H1 (cell line): ENCODE measurements at places on chromosomes 3 and 15.

DNA sequence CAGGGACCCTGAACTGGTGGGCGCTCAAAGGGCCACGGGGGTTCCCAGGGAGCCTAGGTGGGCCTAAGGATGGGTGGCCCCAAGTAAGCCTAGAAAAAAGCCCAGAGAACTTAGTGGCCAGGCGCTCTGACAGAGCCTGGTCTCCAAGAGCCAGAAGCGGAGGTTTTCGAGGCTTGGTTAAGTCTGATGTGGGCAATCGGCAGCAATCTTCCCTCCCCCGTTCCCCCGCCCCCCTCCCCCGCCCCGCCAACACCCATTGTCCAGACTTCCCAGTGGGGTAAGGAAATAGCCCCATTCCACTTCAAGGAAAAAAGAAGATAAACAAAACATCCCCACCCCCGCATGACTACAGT is 6.7 kb downstream of the EOMES start:
- no peak for DNase-seq

DNA sequence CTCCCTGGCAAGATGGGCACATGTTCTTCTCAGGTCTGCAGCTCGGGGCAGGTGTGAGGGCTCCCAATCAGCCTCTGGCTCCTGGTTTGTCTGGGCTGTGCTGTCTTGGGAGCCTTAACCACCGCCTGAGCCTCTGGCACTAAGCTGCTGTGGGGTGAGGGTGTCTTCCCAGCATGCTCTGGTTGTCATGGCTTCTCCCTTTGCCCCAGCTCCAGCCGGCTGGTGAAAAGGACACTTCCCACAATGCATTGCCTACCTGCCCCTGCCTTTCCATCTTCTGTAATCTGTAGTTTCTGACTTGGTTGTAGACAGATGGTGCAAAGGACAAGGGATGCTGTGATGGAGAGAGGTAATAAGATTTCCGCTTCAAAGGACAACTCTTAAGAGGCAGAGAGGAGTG is 295.3 kb downstream of the TLE3 start:
- DNase-seq, result no peak

DNA sequence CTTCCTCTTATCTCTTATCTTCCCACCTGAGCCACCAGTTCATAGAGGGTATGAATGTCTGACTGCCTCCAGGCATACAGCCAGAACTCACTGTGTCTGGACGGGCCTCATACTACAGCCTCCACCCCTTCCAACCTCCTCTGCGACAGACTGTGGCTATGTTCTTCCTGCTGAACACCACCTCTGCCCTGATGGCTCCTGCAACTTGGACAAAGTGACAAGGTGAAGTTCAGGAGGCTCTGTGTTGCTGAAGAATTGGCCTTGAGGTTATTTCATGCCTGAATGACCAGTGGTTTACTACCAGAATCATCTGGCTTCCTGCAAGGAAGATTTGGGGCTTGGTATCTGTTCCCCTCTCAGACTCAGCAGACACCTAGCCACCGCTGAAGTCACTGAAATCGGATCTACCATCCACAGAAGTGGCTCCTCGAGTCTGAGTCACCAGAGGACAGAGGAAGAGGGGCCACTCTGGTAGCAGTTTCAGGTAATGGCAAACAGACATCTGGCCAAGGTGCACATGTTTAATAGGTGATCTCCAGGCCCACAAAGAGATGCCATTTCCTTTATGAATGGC is 14.2 kb upstream of the ULK3 start:
- no peak for DNase-seq

DNA sequence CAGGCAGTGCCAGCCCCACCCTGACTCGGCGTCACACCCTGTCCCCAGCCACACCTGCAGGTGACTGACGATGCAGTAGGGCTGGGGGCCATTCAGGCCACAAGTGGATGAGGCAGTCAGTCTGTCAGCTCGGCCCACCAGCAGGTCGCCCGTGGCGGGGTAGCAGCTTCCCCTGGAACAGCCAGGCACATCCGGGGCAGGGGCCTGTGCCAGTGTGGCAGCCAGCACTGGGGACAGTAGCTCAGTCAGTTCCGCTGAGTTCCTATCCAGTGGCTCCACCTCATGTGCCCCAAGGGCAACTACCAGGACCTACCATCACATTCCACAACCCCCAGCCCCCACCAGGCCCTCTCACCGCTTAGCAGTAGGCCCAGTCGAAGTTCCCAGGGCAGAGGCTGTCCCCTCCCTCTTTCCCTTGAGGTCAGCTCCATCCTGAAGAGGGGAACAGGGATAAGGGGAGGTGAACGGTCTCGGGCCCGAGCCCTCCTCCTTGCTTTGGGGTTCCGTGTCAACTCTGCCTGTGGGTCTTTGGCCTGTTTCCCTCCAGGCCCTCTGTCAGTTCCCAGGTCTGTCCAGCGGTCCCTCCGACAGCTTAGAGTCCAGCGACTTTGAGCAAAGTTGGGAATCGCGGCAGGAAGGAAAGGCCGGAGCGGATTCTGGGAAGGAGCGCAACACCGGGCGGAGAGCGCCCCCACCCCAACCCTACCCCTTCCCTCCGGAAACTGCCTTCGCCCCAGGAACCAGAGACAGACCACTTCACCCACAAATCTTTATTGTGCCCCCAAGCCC is at the start of gene LAMB2:
Gene LAMB2, minus strand, starts transcription at position 614 of the 789 bp plus-strand sequence. Its CDS starts 183 bp downstream, at position 431.
- DNase-seq, result peak; percentile 88

GRCh38 chr15:60772395-60773120 is 293.6 kb upstream of the ICE2 start:
- DNase-seq, result no peak

- no peak for DNase-seq
Measured at GRCh38 chr3:24565656-24566055, 71.0 kb upstream of the THRB start.

DNA sequence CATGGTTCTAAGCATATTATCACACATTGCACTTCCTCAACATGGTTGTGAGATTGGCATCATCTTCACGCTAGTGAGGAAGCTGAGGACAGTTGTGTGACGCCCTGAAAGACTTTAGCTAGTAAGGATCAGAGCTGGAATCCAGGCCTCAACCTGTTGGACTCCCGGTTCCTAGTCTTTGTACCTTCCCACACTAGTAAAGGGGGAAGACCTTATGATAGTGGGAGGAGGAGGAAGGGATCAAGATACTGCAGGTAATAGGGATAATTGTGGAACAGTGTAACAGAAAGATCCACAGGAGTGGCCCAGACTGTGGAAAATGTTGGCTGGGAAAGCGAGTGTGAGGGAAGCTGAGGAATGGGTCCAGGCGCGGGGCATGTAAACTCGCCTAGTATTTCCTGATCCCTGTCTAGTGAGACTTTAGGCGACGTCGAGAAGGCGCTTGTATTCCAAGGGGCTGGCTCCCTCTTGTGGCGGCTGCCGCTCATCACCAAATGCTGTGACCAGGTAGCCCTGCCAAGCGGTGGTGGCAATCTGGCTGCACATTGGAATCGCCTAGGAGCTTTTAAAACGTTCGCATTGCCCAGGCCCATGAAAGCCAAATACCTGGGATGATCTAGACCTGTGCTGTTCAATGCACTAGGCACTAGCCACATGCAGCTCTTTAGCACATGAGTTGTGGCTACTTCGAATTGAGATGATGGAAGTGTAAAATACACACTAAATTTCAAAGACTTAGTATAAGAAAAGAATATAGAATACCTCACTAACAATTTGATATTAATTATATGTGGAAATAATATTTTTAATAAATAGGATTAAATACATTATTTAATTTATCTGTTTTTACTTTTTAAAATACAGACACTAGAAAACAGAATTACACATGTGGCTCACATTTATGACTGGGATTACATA is 38.8 kb upstream of the CLDN18 start:
- DNase-seq, result peak; percentile 93

DNA sequence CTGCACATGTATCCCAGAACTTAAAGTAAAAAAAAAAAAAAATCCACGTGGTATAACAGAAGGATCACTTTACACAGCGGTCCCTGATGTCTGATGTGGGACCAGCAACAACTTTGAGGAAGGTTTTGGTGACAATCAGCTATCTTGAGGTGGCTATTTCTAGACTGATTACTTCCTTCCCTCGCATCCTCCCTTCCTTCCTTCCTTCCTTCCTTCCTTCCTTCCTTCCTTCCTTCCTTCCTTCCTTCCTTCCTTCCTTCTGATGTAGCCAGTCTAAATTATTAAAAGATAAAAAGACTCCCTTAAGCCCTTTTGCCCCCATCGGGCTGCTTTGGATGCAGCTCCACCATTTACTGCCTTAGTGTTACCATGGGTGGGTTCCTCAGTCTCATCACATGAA is 14.9 kb downstream of the SORD start:
- no peak for DNase-seq

DNA sequence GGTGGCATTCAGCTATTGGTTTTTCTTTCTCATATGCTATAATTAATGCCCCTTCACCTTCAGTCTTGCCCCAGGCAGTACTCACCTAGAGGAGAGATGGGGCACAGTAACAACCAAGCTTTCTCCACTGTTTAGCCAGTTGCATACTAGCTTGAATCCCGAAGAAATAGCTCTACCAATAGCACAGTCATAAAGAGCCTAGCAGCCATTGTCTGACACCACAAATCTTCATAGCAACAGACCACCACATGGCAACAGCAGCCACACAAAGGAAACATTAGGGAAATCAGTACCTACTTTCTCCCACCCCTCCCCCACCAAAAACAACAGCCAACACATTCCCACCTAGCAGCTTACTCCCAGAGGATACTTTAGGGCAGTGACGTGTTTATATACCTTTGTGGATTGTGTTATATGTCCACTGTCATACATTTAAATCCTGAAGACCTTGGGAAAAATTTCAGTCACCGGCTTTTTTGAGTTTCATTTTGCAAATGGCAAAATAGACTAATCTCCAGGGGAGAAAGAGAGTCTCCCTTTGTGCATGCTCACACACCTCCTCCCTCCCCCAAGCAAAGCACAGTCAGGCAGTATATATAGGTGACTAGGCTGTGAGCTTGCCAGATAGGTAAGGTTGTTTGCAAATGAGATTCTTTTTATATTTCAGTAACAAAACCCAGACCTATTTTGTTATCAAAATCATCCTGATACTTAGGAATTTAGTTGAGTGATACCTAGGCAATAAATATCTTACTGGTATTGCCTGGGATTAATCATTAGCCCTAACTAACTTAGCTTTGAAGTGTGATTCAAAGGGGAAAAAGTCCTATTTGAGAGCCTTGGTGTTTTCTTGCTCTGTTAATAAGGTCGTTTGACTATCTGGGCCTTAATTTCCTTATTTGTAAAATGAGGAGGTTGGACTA is 140.6 kb downstream of the RBPMS2 start:
- peak; percentile 50 for DNase-seq

DNA sequence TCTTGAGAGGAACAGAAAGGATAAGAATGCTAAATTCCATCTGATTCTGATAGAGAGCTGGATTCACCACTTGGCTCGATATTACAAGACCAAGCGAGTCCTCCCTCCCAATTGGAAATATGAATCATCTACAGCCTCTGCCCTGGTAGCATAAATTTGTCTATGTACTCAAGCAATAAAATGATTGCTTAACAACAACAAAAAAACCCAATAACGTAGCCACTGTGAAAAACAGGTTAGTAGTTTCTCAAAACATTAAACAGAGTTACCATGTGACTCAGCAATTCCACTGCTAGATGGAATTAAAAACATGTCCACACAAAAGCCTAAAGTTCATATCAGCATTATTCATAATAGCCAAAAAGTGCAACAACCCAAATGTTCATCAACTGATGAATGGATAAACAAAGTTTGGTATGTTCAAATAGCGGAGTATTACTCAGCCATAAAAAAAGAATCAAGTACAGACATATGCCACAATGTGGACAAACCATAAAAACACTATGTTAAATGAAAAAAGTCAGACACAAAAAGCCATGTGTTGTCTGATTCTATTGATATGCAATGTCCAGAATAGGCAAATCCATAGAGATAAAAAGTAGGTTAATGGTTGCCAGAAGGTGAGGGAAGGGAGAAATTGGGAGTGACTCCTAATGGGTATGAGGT is 16.8 kb downstream of the BCL2L10 start:
- no peak for DNase-seq

- DNase-seq, result no peak
Measured at GRCh38 chr3:55556619-55557537, 69.8 kb upstream of the WNT5A start.

DNA sequence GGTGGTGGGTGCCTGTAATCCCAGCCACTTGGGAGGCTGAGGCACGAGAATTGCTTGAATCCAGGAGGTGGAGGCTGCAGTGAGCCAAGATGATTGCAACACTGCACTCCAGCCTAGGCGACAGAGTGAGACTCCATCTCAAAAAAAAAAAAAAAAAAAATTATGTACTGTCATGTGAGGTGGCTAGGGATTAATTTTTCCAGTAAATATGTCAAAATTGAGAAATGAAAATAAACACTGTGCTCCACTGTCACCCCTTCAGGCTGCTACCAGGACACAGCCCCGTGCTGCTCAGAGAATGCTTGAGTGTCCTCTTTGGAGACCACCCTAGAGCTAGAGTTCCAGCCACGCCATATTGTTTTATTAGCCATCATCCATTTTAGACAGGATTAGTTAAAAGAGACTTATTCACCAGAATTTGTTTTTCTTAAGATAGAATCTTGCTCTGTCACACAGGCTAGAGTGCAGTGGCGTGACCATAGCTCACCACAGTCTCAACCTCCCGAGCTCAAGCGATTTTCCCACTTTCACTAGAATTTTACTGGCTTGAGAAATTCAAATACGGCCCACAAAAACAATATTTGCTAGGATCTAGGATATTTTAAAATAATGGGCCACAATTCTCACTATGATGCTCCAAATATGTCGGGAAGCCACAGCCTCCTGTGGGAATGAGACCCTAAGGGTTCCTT is 642 bp downstream of the CD80 start:
- no peak for DNase-seq

DNA sequence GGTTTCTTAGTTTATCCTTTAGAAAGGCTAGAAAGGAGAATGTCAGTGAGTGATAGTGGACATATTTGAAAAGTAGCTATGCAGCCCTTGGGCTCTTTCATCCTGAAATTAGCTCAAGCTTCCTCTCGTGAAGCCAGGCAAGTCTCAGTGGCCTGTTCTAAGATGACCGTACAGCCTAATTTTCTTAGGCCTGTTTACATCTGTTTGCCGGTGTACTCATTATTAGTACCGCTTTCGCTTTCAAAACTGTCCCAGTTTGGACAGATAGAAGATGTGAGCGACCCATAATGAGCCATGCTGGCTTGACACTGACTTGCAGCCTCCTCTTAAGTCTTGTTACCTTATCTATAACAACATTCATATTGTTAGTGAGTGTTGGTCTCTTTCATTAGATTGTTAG is 5.7 kb upstream of the ARL14 start:
- no peak for DNase-seq

DNA sequence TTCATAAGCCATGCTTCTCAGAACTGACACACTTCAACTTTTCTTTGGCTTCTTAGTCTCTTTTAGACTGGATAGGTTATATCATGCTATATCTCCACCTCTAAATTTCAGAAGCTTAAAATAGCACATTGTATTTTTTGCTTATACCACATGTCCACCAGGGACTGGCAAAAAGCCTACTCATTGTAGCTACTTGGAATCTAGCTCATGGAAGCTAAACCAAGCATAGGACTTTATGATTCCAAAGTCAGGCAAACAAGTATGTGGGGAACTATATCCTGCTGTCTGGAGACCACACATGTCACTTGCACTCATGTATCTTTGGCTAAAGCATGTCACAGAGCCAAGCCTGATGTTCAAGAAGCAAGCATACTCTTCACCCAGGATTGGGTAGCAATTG is 245.0 kb upstream of the RASGRP1 start:
- no peak for DNase-seq

- DNase-seq, result no peak
Measured at GRCh38 chr15:72925661-72926060, 126.6 kb upstream of the NEO1 start.

GRCh38 chr15:75666823-75667501 is 19.2 kb downstream of the SNX33 start:
- no peak for DNase-seq

GRCh38 chr15:86328658-86329057 is 249.0 kb downstream of the AGBL1 start:
- DNase-seq, result no peak
